T-helper 9 cell (primary cell): ENCODE measurements at places on chromosomes 2 and 18.

GRCh38 chr2:29024882-29025430, 43.9 kb downstream of the TOGARAM2 start:
- DNase-seq: no peak

DNA sequence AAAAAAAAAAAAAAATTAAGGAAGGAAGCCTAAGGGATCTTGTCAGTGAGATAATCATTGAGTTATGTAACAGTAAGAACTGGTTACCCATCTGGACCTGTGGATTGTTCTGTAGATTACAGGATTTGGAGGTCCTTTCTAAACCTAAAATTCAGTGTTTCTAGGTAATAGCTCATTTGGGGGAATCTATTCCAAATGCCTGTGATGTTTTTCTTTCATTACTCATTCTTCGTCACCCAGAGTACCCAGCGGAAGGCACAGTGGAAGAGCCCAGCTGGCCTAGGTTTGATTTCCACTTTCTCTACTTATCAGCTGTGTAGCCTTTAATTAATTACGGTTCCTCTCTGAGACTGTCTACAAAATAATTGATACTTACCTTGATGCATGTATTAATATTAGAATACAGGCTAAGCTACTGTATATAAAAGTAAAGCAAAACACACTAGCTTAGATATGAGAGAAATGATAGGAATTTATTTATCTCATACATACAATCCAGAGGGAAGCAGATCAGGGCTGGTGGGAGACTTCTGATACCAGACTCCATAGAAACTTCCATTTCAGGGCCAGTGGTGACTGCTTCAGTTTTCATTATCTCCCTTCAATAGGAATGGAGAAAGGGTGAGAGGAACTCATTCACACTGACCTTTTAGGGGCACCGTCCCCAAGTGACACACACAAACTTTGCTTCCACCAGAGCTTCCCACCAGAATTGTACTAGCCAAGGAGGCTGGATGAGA, 115.8 kb upstream of the NOSTRIN start:
- no peak for DNase-seq

GRCh38 chr2:198135481-198135934, 331.1 kb downstream of the PLCL1 start:
- DNase-seq: no peak

DNA sequence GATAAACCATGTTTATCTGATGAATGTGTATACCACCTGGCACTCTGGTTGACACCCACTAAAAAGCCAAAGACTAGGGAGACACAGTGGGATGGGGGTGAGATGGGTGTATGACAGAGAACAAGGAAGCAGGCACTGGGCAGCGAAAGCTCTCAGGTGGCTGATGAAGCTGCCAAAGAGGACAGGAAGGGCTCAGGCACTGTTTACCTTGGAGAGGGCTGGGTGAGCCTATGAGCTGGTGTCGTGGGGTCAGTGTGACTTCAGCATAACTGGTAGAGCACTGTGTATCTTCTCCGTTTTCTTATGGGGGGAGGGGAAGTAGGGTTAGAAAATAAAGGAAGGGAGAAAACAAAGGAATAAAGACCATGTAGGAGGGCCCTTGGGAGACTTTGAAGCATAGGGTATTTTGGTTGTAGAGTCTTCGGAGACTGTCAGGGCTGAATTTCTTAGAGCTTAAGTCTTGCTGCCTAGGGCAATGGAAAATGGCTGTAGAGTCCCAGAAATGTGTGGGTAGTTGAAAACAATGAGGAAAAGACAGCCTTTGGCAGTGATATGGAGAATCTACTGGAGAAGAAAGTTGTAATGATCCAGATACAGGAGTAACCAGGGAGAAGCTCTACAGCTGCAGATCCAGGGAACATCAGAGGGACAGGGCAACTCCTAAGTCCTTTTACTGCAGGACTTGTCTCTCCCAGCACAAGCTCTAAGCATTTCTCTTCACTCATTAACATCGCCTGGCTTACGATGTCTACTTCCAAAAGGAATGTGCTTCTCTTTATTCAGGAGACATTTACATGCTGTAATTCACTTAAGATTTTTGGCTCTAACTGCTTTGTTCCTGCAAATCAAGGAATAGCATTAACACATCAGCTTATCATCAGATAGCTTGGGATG, 120.0 kb downstream of the AQP4 start:
- no peak for DNase-seq

DNA sequence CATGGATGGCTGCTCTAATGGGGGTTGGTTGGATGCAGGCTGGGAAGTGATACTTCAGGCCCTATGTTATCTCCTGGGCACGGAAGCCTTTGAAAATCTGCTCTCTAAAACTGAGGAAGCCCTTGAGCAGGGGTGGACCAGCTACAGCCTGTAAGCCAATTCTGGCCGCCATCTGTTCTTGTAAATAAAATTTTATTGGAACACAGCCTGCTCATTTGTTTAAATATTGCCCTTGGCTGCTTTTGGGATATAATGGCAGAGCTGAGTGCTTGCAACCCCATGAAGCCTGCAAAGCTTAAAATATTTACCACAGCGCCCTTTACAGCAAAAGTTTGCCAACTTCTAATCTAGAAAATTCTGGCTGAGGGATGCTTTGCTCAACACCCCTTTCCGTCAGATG, 11.9 kb upstream of the IGFBP2 start:
- no peak for DNase-seq

- DNase-seq: no peak
Measured at GRCh38 chr18:55585065-55585919, 2.7 kb downstream of the TCF4 start.

DNA sequence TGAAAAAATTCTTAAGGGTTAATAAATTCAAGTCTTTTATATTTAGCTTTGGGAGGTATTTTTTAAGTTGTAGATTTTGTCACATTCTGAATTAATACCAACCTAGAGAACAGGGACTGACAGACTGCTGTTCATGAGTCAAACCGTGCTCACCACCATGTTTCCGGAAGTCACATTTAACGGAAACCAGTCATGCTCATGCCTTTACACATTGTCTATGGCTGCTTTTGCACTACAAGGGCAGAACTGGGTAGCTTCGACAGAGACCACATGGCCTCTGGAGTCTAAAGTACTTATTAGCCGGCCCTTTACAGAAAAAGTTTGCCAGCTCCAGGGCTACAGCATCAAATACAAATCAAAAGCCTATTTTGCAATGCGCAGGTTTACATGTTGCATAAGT, 33.3 kb downstream of the LONRF2 start:
- DNase-seq: no peak
